Aorta (tissue), 5 donors: ENCODE measurements at places on chromosomes 6 and 20. TPM values are rescaled to one million over a fixed set of nuclear protein-coding genes. Genes with fewer than 3 reads are reported as not detected.
A peak's percentile ranks its signal among the peaks of the same experiment; 100 is the strongest.

GRCh38 chr6:163436843-163437242 is 22.3 kb downstream of the QKI start:
- no peak for DNase-seq

GRCh38 chr6:4940416-4940815 is 63.4 kb downstream of the RPP40 start:
- no peak for DNase-seq

- DNase-seq = no peak
Measured at GRCh38 chr20:15333170-15333569, 995.8 kb upstream of the FLRT3 start.

- no peak for DNase-seq
Measured at GRCh38 chr20:2838847-2839671, 1.4 kb downstream of the PCED1A start.

GRCh38 chr6:143229400-143229799 is 168.7 kb downstream of the AIG1 start:
- DNase-seq = no peak

GRCh38 chr6:132659082-132659481 is at the start of gene TAAR1:
Gene TAAR1, minus strand, starts transcription at chr6:132659182. Its CDS starts 13,179 bp downstream, at chr6:132646003.
- DNase-seq = no peak

GRCh38 chr20:38230253-38230551 is 30.3 kb downstream of the KIAA1755 start:
- no peak for DNase-seq

DNA sequence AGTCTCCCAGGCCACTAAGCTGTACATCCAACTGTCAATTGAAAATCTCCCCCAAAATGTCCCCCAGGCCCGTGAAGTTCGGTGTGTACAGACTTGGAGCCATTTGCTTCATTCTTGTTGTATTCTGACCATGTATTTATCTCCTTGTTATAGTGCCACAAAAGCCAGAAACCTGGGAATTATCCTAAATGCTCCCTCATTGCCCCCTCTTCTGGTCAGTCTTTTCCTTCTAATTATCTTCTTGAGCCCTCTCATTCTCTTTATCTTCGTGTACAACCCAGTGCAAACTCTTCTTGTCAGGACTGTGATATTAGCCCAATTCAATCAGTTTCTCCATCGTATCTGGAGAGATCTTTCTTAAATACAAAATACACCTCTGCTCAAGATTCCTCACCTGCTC is 64.7 kb downstream of the RFX6 start:
- no peak for DNase-seq

- DNase-seq = no peak
Measured at GRCh38 chr6:16575655-16576054, 185.6 kb downstream of the ATXN1 start.

- DNase-seq = no peak
Measured at GRCh38 chr6:31689249-31690110, 8.6 kb upstream of the LY6G5C start.

DNA sequence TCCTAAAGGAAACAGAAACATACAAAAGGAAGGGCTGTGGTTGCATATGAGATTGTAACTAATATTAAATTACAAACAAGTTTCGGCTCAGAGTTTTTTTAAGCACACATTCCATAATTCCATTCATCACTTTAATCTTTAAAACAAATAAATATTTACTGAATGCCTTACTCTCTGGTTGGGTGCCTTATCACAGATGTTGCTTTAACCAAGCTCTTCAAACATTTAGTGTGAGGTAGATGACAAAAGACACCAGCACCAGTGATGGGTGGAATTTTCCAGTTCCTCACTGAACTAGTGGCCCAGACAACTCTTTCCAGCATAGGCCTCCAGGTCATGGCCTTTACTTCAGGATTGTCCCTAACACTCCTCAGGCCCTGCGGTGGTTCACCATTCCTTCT is 58.7 kb downstream of the ARHGAP18 start:
- DNase-seq = no peak

DNA sequence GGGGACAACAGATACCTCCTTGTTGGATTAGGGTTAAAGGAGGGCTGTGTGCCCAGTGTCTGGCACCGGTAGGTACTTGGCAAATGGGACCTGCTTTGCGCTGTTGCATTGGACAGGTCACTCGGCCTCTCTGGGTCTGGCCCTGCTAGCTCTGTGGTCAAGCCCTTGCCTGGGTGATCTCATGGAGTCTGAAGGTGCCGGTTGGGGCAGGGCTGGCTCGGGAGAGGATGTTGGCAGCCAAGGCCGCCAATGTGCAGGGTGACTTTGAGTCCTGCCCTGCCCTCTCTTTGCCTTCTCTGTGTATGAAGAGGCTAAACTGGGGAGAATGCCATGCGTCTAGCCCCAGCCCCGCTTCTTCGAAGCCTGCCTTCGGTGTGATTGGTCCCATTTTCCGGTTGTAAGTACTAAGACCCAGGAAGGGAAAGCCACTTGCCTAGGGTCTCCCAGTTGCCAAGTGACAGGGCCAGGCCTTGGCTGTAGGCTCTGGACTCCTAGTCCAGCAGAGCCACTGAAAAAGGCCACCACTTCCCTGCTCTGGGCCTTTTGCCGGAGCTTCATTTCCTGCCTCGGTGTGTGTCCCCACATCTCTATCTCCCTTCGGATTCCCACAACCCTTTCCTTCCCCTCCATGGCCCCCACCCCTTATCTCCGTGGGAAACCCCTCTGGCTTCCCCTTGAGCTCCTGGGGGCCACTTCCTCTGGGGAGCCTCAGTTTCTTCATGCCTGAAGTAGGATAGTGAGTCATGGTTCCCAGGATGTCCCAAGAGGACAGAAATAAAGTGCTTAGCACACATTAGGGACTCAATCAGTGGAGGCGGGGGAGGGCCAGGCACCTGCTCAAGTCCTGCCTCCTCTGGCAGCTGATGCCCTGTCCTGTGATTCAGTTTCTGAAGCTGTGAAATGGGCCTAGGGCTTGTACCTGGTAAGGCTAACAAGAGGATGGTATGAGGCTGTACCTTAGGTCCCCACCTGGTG is 3.9 kb downstream of the SRC start:
- DNase-seq = peak; percentile 66

- DNase-seq = no peak
Measured at GRCh38 chr6:30465595-30466306, 23.6 kb upstream of the HLA-E start.

DNA sequence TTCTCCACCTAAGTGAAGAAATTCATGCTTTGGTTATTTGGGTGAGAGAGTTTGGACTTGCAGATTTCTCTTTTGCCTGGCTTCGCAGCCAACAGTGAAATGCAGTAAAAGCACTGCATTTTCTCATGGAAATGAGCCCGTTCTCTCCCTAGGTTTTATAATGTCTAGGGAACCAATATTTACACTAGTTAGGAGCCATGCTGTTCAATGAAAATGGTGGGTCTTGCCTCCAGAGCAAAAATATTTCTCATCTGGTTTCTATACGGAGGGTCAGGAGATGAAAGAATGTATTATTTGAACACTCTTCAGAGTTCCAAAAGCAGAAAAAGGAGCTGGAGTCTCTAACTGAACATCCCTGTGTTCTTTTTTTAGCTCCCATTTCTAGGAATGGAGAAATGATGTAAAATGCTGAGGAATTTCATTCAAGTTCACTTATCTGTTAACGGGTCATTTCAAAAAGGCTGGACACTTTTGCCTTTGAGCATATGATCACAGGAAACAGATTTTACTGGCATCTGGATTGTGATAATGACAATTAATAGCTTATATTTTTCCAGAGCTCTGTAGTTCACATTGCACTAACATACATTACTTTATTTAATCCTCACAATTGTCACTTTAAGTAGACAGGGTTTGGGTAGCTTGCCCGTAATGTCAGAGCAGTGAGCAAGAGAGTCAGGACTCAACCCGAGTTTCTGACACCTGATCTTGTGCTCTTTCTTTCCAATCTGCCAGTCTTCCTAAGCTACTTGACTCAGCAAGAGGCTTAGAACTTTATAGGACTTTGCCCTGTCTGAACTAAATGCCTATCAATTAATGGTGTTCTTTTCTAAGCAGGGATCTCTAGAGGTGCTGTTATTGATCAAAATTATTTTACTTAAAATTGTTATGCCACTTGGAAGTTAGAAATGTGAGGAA is 78.0 kb downstream of the PPP1R14C start:
- no peak for DNase-seq

- no peak for DNase-seq
Measured at GRCh38 chr6:134097114-134097707, 44.8 kb upstream of the SLC2A12 start.

DNA sequence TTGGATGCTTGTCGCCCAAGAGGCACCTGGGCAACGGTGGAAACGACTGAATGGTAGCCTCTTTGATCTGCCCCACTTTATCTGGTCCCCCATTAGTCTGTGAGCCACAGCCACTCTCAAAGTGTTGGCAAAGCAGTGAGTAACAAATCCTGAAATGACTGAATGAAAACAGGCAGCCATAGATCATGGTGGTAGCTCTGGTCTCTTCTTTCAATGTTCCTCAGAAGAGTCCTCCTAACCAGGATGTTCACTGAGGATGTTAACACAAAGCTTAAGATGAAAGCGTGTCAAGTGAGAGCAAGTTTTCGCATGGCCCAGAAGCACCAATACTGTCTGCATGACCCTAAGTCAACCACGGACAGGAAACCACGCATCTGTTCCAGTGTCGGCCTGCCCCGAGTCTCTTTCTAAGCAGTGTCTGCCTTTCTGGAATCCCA is 107.3 kb downstream of the IRF4 start:
- no peak for DNase-seq

DNA sequence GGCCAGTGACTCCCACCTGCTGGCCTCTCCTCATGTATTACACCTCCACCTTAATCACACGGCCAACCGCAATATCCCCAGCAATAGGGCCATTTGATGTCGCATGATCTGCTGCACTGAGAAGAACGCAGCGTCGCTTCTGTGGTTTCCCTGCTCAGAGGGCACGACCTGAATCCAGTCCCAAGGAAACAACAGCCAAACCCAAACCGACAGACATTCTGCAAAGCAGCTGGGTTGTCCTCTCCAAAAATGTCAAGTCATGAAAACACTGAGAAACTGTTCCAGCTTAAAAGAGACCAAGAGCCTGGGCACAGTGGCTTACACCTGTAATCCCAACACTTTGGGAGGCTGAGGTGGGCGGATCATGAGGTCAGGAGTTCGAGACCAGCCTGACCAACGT is 7.5 kb upstream of the BPI start:
- no peak for DNase-seq

- no peak for DNase-seq
Measured at GRCh38 chr6:44782892-44783291, 395.4 kb downstream of the CDC5L start.

DNA sequence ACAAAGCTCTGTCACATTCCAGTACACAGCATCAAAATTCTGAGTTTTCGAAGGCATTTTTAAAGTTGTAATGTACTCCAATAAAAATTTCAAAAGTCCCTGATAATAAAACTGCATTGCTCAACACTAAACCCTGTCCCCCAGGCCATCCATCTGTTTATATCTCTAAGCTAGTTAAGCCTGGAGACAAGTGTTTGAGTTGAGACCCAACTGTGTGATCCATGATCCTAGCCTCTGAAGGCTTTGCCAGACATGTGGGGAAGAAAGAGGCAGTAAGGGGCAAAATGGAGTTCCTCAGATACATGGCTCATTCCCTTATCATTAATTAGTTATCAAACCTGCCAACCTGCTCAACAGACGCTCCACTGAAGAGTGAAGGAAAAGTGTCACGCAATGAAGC is 198.4 kb downstream of the ISM1 start:
- DNase-seq = no peak

DNA sequence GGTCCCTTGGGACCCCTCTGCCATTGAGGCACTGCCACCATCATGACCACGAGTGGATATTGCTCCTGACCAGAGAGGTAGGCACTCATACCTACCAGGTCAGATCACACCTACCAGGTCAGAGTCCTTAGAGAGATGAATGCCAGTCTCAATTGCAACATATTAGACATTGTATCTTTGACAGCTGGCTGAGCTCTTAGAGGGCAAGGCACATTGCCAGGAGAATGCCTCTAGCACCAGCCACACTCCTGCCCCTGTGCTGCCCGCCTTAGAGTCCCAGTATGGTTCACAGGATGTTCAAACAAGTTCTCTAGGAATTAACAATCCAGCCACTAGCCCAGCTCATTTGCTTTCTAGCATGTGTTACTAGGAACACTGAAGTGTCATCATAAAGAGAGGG is 65.9 kb downstream of the TMEM244 start:
- no peak for DNase-seq

DNA sequence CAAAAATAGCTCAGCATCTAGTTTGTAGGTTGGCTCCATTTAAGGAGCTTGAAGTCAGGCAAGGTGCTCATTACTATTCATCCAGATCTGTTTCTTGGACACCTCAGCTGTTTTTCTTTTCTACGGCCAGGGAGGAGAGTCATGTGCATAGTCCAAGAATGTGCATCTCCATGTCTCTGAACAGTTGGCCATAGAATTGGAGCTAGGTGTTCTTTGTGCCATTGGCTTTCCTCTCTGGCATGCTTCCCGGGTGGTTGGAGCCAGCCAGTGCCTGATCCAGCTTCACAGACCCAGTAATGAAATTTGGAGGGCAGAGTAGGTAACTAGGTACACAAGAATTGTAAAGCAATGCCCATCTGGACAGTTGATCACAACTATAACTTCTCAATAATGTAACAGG is 21.6 kb downstream of the EYA4 start:
- DNase-seq = no peak

DNA sequence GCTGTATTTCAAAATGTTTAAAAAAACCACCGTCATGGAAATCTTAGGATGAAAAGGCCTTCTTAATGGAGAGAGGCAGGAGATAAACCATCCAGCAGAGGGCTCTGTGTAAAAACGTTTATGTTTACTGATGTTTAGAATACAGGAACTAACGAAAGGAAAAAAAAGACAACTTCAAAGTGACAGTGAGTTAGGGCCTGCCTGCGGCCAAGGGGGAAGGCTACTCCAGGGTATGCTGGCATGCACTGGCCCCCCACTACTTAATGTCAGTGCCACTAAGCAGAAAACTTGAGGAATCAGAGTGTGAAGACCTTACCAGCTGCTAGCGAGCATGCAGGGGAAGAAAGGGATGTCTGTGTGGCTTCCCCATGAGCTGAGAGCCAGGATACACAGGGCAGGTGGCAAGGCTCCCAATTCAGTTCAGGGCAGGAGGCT is 47.7 kb downstream of the AKAP7 start:
- DNase-seq = no peak

DNA sequence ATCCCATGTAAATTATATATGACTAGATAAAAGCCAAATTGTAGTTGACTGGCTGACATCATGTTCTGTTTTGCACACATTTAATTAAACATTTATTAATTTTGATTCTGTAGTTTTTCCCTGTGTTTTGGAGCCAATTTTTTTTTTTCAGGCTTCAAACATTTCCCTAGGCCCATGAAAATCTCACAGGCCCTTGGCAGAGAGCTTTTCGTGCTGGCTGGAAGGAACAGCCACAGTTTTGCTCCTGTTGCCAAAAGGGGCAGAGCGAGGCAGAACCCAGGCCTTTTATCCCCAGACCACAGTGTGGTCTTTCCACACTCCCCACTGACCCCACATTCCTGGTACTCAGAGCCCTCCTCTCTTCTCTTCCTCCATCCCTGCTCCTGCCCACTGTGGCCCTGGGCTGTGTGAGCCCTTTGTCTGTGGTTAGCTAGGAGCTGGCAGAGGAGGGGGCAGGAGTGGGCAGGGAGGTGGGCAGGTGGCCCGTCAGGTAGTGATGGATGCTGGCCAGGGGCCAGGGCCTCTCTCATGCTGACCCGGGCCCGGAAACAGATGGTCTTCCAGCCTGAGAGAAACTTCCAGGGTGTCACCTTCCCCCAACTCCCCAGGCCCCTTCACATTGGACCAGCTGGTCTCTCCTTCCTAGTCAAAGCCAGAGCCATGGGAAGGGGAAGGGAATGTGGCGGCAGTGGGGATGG is 19.4 kb upstream of the CCM2L start:
- DNase-seq = no peak

TBXT gene
- polyA plus RNA-seq = not detected

MAFB gene
- polyA plus RNA-seq = 20.8 TPM

TCP11 gene
- polyA plus RNA-seq = not detected

CPXM1 gene
- polyA plus RNA-seq = 0.23 TPM

EDN1 gene
- 10.7 TPM for polyA plus RNA-seq

GABBR1 gene
- 13.6 TPM for polyA plus RNA-seq

WFDC10B gene
- 1.7 TPM for polyA plus RNA-seq
